Activated naive CD4-positive, alpha-beta T cell treated with anti-CD3 and anti-CD28 coated beads, Interleukin-2, amount 10 ng/mL, durations not matched to agents 7 days and 5 days (primary cell): ENCODE measurements at places on chromosomes 5 and 9.

DNA sequence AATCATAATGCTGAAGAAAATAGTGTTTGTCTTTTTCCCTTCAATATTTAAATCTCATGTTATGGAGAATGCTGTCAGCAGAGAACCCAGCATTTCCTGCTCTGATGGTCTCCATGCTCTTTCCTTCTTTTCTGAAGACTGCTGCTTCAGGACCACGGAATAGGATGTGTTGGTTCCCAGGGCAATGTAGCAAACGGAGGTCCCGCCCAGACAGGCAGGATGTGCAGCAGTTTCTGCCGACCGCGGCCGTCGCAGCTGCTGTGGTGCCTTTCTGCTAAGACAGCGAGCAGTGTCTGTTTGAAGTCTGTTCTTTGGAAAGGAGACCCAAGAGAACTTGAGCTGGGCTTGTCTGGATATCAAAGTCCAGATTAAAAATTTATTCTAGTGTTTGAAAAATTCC, 654.3 kb downstream of the CCDC171 start:
- no peak for DNase-seq

DNA sequence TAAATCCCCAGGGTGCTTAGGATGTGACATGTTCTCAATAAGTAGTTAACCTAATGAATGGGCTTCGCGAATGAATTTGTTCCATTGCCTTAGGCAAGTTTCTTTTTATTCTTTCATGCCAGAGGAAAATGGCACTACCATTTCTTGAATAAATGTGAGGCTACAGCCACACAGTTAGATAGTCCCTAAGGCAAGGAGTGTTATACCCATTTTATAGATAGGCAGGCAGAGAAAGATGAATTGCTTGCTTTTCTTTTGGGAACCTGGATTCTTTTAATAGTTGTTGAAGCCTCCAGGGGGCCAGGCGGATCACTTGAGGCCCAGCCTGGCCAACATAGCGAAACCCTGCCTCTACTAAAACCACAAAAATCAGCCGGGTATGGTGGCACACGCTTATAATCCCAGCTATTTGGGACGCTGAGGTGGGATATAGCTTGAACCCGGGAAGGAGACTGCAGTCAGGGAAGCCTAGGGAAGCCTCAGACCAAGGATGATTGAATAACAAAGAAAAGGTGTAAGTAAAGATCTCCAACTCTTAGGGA, 943 bp downstream of the NOP16 start:
- DNase-seq = no peak

DNA sequence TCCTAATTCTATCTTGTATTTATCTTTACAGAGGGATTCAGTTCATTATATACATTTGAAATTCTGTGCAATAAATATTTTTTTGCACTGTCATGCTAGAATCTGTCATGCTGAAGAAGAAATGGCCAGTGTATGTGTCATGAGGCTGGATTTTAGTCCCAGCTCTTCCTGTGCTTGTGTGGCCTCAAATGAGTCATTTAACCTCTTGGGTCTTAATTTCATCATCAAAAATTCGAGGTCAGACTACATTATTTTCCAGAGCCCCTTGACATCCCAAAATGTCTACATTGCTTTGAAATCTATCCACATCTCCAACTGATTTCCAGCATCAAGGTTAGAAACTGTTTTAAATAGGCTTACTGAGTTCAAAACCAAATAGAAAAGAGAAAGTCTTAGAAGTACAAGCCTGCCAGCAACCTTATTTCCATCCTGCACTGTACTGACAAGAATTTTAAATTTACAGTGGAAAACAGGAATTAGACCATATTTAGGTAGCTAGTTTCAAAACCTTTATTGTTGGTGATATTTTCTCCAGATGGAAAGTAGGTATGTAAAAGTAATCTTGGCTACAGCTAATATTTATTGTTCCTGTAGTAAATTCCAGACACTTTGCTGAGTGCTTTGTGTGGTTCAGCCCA, 96.7 kb upstream of the MAMDC2 start:
- no peak for DNase-seq

GRCh38 chr9:94554078-94554438, 825 bp upstream of the PCAT7 start:
- DNase-seq = no peak

- DNase-seq = no peak
Observed at GRCh38 chr9:114153761-114154599, 1.4 kb upstream of the COL27A1 start.

DNA sequence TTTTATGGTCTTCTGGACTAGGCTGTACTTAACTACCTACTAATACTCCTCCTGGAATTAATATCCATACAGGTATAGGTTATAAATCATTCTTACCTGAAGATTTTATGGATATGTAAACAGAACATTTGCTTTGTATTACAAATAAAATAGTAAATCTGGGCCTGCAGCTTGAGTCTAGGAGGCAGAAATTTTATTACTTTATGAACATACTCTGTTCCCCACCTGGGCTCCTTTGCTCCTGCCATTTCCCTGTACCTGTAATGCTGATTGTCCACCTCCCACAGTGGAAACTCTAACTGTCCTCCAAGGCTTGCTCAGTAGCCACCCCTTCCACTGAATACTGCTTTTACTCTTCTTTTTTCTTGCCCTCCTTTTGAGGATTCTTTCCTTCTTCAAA, 108.0 kb downstream of the PAM start:
- DNase-seq = no peak
